Left ventricle myocardium superior (tissue), 1 donor: ENCODE measurements at places on chromosomes 12 and 14. TPM values are rescaled to one million over a fixed set of nuclear protein-coding genes. Genes with fewer than 3 reads are reported as not detected.

The CLEC7A gene
- 2.8 TPM for total RNA-seq

The RAN gene
- 248 TPM for total RNA-seq

The NKX2-1 gene
- not detected for total RNA-seq

The SVOP gene
- total RNA-seq, result 1.9 TPM

The PTHLH gene
- total RNA-seq, result not detected

The DAO gene
- not detected for total RNA-seq

The PTPN21 gene
- total RNA-seq, result 37.8 TPM

DNA sequence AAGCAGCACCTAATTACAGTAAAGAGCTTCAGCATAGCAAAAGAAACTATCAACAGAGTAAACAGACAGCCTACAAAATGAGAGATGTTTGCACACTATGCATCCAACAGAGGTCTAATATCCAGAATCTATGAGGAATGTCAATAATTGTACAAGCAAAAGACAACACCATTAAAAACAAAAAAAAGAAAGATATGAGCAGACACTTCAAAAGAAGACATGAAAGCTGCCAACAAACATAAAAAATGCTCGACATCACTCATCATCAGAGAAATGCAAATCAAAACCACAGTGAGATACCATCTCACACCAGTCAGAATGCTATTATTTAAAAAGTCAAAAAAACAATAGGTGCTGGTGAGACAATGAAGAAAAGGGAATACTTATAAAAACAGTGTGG, 273.1 kb downstream of the TMTC2 start:
- DNase-seq, result no peak

DNA sequence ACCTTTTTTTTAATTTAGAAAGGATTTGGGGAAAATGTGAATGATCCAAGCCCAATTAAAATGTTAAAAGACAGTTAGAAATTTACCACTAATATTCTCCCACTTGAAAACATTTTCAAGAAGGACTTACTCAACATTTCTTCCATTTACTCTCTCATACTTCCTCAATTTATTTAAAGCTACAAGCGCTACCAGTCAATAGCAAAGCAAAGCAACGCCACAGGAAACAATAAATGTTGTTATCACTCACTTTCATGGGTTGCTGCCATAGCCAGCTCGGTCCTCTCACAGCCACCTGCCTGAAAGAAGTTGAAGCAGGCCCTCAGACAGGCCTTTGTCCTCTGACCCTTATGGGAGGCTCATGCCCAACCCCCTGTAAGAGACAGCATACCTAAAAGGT, 6.0 kb upstream of the SOS2 start:
- DNase-seq, result no peak

- peak; percentile 42 for DNase-seq
These were observed 252.2 kb upstream of the FOXN3 start for GRCh38 chr14:89669193-89669592.

DNA sequence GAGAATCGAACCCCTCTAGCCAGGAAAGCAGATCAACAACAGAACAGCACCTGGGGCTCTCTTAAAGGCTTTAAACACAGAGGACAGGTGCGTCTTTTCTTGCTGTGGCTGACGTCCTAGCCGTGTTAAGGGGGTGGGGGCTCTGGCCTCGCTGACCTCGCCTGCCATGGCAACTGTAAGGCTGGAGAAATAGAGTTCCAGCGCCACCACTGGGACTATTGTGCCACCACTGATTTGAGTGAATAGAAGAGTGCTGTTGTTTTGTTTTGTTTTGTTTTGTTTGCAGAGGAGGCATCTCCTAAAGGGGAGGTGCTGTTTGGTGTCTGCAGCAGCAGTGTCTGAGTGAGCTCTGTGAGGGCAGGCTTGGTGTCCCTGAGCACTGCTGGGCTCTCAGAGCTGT, 34.2 kb upstream of the PRMT8 start:
- DNase-seq, result no peak

DNA sequence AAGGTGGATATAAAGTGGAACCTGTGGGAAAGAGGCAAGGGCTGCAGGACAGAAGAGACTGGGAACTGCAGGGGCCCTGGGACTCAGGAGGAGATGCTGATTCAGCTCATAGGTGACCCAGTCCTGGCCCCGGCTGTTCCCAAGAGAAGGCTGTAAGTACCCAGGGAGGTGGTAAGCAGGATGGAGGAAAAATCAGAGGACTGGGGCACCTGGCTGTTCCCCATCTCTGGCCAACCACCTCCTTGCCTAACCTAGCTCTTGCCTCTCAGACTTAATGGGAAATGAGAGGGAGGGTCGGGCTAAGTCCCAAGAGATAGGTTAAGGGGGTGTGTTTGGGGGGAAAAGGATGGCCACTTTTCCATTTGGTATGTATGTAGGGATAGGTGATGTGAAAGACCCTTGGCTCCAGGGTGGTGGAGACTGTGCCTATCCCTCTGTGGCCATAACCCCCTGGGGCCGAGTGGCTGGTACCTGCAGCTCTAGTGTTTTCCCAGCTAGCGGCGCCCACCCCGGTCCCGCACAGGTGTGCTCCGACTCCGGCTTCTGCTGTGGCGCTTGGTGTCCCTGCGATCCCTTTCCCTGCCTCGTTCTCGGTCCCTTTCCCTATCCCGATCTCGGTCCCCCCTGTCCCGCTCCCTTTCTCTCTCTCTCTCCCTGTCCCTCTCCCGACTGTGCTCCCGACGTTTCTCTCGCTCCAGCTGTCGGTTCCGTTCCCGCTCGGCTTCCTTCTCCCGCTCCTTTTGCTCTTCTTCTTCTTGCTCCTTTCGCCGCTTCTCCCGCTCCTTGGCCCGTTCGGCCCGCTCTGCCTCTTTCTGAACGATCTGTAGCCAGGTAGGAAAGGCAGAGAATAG, 1.6 kb upstream of the CDH24 start:
- no peak for DNase-seq

- no peak for DNase-seq
These were observed 79.3 kb downstream of the UNC79 start for GRCh38 chr14:93510056-93510455.

DNA sequence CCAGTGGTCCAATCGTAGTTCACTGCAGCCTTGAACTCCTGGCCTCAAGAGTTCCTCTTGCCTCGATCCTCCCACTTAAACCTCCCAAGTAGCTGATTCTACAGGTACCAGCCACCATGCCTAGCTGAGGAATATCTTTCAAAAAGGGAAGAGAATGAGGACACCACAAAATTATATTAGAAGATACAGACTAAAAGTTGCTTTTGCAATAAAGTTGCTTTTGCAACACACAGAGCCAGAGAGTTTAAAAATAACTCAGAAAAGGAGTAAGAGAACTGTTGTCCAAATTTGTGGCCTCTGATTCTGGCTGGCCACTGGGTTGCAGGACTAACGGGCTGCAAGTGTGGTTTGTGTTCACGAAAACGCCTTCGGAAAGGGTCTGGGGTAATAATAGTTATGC, 19.8 kb downstream of the TMEM253 start:
- no peak for DNase-seq

DNA sequence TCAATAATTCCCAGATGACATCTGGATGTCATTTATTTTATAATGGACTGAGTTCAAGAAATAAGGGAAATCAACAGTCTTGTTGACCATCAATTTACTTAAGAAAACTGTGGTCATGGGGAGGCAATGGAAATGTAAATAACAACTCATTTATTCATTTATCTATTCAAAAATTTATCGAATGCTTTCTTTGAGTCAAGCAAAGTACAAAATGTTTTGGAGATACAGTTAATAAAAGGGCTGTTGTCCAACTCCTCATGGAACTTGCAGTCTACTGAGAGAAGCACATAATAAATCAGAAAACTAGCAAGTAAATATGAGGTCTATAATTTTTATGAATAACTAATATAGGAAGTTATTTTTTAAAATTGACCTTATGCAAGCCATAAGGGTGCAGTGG, 65.5 kb upstream of the KITLG start:
- DNase-seq, result no peak

- DNase-seq, result no peak
These were observed 15.2 kb upstream of the RXYLT1 start for GRCh38 chr12:63764481-63764880.

GRCh38 chr12:22634883-22635282, 9.9 kb downstream of the ETNK1 start:
- DNase-seq, result no peak
